ENCODE measurements at places on chromosomes 1 and 21.

DNA sequence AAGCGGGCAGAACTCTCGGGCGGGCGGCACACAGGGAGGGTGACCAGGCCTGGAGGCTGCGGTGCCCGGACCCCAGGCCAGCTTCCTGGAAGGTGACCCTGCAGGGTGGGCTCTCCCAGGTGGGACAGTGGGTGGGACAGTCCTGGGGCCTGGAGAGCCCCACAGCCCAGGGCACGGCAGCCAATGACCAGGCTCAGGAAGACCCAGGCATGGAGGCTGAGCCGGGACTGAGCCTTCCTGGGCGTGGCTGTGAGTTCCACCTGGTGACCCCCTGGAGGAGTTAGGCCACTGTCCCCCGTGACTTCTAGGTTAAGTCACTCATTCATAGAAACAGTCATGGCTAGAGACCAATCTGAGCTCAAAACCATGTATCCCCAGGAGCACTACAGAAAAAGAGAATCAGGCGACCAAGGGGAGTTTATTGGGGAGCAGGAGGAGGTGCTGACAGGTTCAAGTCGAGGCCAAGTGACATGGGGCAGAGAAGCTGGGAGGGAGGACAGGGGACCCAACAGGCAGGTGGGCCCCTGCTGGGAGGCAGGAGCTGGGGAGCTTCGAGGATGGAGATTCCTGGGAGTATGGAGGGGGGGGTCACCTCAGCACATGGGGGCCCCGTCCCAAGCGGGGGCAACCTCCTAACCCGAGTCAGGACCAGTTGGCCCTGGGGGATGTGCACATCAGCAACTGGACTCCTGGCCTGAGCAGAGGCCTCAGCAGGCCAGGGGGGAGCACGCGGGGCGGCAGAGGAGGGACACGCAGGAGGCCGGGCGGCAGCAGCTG, 1.2 kb downstream of the KRTAP10-5 start:
- DNase-seq = no peak

- DNase-seq = no peak
Observed at GRCh38 chr1:58928514-58928913, 144.7 kb upstream of the JUN start.

DNA sequence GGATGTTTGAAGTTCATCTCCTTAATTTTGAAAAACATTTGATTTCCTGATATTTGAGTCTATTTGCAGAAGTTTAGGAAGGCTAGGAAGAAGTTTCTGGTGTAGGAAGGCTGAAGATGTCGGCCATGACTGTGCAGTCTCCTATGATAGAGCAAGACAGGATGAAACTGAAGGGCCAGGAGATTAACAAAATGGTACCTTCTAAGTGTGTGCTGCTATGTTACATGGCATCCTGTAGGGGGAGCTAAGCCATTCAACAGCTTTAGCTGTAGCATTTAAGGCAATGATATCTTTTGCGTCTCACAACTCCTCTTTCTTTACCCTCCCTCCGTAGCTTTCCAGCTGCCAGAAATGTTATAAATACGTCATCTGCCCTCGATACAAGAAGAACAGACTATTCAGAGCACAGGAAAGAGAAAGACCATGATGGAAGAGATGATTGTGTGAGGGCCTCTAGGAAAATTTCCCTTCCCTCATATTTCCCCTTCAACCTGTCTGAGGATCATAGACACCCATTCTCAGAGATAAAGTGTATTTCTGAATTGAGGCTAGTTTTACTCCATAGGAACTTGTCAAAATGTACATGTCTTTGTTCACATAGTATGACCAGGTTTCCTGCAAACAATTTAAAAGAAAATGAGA, 61.1 kb downstream of the XCL1 start:
- DNase-seq = no peak

GRCh38 chr1:23788695-23789094, 2.2 kb upstream of the LYPLA2 start:
- DNase-seq = no peak

- no peak for DNase-seq
Observed at GRCh38 chr1:172001288-172001687, 160.0 kb downstream of the DNM3 start.

DNA sequence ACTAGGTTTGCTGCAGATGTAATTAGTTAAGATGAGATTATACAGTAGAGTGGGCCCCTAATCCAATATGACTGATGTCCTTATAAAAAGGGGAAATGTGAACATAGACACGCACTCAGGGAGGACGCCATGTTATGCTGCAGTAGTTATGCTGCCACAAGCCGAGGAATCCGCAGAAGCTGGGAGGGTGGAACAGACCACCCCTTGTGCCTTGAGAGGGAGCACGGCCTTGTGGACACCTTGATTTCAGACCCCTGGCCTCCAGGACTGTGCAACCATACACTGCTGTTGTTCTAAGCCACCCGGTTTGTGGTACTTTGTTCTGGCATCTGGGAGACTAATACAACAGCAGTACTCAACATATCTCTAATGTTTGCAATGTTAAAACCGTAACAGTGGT, 57.9 kb upstream of the HIVEP3 start:
- no peak for DNase-seq

- DNase-seq = no peak
Observed at GRCh38 chr1:219265026-219265515, 91.4 kb downstream of the LYPLAL1 start.

DNA sequence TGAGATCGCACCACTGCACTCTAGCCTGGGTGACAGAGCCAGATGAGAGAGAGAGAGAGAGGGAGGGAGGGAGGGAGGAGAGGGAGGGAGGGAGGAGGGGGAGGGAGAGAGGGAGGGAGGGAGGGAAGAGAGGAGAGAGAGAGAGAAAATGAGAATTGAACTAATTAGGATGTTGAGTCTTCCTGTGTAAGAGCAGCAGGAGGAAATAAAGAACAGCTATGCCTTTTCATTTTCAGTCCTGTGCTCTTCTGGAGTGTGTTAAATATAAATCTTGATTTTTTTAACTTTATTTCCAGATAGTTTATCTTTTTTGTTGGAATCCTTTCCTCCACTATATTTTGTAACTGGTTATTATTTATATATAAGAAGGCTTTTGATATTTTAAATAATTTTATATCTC, 27.1 kb downstream of the DNTTIP2 start:
- DNase-seq = no peak

DNA sequence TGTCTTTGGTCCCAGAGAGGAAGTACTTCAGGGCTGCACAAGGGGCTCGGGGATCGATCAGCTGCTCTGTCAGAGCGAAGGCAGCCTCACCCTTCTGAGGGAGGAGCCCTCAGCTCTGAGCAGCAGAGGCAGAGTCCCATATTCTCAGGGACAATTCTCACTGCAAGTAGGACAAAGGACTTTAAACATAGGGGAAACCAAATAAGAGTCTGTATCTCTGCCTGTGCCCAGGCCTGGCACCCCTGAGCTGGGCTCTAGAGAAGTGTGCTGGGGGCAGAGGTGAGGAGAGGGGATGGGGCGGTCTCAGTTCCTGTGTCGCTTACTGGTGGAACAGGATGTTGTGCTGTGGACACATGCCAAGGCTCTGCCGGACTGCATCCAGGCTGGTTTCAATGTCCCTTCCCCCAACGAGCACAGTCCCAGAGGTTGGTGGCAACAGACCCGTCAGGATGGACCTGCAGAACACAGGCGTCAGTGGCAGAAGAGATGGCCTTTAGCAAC, 76.6 kb downstream of the ABCA4 start:
- DNase-seq = no peak

DNA sequence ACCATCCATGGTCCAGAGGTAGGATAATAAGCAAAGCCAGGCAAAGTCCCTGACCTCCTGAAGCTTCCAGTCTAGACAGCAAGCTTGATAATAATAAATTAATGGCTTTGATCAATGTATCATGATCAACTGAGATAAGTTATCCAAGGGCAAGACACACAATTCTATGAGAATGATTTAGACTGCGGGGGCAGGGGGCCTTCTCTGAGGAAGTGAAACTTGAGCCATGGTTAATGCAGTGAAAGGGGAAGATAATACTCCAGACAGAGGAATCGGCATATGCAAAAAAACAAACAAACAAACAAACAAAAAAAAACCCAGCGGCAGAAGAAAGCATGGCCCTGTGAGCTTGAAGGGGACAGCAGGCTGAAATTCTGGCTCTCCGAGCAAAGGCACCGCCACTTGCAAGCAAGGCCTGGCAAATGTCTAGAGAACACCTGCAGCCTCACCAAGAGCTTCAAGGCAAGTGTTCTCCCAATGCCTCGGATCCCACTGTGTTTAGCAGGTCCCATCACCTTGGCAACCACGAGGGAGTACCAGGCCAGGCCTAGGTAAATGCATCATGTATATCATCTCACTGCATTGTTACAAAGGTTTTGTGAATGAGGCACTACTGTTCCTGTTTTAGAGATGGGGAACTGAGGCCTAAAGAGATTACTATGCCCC, 24.9 kb downstream of the CSMD2 start:
- DNase-seq = no peak

GRCh38 chr1:101136271-101136670, 100.5 kb upstream of the S1PR1 start:
- no peak for DNase-seq

- no peak for DNase-seq
Observed at GRCh38 chr1:113534875-113535274, 144.6 kb downstream of the MAGI3 start.

DNA sequence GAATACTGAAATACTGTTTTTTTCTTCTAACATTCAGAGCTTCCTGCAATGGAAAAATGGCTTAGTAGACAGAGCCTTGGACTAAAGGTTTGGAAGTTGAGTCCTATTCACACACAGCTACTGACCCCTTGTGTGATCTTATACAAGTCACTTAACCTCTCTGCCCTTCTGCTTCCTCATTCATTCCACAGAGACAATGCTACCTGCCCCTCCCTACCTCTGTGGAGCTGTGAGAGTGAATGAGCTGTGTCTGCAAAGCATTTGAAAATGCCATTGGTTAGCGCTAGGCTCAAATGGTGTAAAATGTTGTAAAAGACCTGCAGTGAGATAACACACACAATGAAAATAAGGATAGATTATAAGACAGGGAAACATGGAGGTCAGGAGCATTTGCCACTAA, 214.4 kb downstream of the BARHL2 start:
- DNase-seq = no peak

DNA sequence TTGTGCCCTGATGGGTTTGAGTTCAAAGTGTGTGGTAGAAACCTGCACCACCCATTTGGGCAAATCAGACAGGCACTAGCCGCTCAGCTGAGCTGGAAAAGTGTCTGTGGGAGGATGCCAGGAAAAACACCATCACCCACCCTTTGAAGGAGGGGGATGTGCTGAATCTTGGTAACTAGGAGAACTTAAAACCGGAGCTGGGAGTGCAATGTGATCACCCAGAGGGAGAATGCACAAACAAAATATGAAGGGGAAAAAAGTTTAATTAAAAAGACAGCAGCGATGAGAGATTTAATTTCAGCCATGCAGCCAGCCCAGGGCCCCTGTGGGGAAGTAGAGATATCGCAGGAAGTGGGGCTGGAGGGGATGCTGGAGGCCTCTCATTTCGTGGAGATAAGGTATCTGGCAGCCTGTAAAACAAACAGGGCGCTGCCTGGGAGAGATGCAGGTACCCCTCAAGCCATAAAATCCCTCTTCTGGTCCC, 86.8 kb upstream of the BCAR3 start:
- DNase-seq = no peak

- DNase-seq = no peak
Observed at GRCh38 chr1:29356663-29357062, 120.3 kb downstream of the PTPRU start.

DNA sequence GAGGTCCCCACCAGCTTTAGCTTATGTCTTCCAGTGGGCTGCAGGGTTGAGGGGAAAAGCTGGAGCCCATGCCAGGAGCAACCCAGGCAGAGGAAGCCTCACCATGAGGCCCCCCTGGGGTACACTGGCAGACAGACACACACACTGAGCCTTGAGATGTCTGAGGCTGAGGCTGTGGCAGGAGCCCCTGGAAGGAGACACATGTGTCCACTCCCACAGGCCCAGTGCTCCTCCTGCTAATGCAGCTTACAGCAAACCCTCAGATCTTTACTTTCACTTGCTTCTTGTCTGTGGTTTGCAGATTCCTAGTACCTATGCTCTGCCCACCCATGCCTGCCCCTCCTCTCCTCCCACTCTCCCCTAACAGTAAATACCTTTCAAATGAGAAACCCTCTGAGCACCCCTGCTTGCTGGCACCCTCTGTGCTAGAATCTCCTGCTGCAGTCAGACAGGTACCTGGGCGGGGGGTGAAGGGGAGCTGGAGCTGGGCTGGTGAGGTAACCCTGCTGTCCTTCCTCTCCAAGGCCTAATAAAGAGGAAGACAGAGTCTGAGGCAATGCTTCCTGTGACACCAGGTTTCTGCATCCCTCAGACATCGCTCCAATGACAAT, 63.4 kb upstream of the NEK2 start:
- peak; percentile 13 for DNase-seq

DNA sequence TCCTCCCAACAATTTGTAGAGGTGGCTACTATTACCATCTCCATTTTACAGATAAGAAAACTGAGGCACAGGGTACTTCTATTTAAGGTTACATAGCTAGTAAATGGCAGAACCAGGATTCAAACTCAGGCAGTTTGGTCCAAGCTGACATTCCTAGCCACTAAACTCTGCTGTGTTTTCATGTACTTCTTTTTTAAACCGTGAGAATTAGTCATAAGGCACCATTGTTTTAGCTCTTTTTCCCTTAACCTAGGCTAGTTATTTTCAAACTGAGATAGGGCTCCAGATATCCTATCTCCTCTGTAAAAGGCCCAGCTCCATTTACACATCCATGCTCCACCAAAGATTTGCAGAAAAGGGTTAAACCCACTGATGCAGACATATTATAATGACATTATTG, 92.9 kb downstream of the PTPN14 start:
- DNase-seq = no peak

DNA sequence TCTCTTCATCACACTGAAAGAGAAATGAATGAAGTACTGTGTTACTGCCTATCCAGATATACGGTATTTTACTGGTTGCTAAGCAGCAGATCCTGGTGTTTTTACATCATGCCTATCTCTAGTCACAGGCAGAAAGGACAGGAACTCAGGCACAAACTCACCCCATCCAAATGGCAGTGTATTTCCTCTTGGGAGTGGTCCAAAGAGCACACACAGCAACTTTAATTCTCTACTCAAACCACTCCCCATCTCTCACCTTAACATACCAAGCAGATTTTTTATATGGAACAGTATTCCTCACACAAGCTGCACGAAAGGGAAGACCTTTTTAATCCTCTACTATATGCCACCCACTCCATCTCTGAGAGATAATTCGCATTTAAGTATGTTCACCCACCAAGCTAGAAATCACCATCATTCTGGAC, 27.3 kb downstream of the EIF4G3 start:
- DNase-seq = no peak

GRCh38 chr1:239025223-239025622, 361.1 kb upstream of the CHRM3 start:
- no peak for DNase-seq

- no peak for DNase-seq
Observed at GRCh38 chr1:155607708-155608107, 2.3 kb upstream of the MSTO1 start.

- DNase-seq = no peak
Observed at GRCh38 chr1:230861970-230862595, 6.2 kb downstream of the C1orf198 start.

DNA sequence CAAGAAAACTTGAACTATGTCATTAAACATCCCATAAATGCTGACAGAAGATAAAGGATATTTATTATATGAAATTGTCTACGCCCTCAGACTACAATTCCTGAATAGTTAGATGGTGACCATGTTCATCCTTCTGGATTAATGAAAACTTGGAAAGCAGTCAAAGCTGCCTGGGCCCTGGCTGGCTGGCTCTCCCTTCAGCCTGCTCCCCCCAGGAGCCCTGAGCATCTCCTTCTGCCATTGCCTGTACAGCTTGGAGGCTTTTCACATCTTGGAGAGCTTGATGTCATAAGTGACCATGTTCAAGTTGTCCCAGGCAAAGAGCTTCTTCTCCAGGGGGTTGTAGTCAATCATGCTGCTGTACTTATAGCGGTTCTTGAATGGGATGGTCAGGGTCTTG, 13.6 kb downstream of the MYOCOS start:
- DNase-seq = no peak

Measured in CD4-positive, alpha-beta memory T cell (primary cell).